ENCODE measurements at places on chromosomes 12 and 14.

- no peak for DNase-seq
Observed at GRCh38 chr12:32083489-32083888, 23.2 kb upstream of the BICD1 start.

DNA sequence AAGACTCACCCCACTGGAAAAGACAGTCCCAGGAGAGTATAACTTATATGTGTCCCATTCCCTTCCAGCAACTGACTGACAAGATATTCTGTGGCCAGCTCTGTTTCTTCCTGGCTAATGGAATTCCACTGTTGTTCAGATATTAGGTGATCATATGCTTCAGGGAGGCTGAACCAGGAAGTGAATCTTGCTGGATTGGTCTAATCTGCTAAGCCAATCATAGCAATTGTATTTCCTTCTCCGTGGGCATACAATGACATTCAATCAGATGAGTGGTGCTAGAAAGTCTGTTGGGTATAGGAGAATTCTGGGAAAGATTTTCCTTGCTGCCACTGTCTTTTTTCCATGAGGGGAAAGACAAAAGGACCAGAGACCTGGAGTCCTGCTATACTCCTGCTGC lies 12.1 kb downstream of the PYGL start:
- DNase-seq: no peak

DNA sequence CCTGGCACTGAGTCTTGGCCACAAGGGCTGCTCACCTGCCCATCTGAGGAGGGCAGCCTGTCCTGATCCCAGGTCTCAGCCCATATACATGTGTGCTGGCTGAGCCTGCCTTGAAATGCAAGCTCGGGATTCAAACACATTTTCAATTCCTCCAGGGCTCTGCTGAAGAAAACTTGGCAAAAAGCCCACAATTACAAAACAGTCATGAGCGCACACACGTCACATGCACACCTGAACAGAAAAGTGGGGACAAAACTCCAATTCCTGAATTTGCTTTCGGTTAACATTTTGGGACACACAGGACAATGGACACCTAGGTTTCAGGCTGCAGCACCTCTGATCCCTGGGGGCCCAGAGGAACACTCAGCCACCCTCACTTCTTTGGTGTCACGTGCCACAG lies 113.9 kb downstream of the RBM19 start:
- no peak for DNase-seq

DNA sequence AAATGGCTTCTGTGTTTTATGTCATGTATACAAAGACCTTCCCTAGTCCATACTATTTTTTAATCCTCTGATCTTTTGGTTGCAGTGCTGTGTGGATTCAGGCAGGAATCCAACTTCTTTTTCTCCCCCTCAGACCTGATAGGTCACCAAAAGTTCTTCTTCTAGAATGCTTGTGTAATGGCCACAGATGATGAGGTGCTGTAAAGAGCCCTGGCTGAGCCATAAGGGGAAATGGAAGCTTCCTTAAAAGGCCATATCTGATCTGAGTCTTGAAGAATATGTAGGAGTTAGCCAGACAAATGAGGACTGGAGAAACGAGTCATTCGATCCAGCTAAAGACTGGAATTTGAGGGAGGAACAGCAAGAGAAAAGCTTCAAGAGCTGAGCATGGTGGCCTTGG lies 353.9 kb downstream of the PCNX1 start:
- DNase-seq: no peak

DNA sequence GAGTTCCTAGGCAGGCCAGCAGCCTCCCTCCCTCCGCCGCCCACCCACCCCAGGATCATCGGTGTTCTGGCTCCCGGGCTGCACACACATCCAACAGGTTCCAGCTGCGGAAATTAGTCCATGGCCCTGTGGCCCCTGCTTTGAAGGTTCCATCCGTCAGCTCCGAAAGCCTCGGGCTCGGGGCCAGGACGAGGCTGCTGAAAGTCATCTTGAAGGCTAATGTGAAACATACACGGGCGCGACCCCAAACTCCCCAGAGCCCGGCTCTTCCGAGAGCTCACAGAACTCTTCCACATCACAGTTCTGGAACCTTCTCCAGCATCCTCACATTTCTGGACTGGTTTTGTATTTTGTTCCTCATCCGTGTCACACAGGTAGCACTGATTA lies 19.8 kb downstream of the KDM2B start:
- no peak for DNase-seq

GRCh38 chr14:96638041-96638855 lies 136.1 kb downstream of the PAPOLA start:
- no peak for DNase-seq

Data from RPMI8226 (cell line).